Temporal lobe (tissue), 4 donors: ENCODE measurements at places on chromosomes 4 and X. TPM values are rescaled to one million over a fixed set of nuclear protein-coding genes. Genes with fewer than 3 reads are reported as not detected.

PAGE5 gene
- total RNA-seq = not detected

NEIL3 gene
- total RNA-seq = 2.2 TPM

GPR34 gene
- 3.4 TPM for total RNA-seq

SPANXN2 gene
- total RNA-seq = not detected

ETNPPL gene
- 0.98 TPM for total RNA-seq

HNRNPDL gene
- total RNA-seq = 261 TPM

CLDN22 gene
- total RNA-seq = not detected

NUDT10 gene
- total RNA-seq = 39.1 TPM

CT45A2 gene
- total RNA-seq = not detected

PLXNB3 gene
- 2.2 TPM for total RNA-seq

APLN gene
- 4.2 TPM for total RNA-seq

JAKMIP1 gene
- 22.9 TPM for total RNA-seq

ARHGAP24 gene
- 1.5 TPM for total RNA-seq

CXorf65 gene
- total RNA-seq = not detected

PWWP3B gene
- 0.74 TPM for total RNA-seq
